ENCODE measurements at places on chromosomes 3 and 15.

DNA sequence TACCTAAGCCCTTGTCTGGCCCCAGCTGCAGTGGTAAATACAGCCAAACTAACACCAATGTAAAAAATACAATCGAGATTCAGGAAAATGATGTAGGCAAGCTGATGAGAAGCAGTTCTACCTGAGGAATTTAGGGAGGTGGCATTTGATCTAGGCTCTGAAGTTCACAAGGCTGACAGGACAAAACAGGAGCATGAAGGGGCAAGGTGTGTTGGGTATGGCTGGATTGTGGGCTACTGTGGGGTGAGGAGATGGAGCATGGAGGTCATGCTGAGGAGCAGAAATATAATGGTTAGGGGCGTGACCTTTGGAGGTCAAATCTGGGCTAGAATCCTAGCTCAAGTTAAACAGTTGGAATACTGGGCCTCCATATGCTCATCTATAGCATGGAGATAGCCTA, 6.5 kb downstream of the NDUFB4 start:
- DNase-seq: no peak

- no peak for DNase-seq
Measured at GRCh38 chr3:29919571-29919970, 638.7 kb downstream of the RBMS3 start.

DNA sequence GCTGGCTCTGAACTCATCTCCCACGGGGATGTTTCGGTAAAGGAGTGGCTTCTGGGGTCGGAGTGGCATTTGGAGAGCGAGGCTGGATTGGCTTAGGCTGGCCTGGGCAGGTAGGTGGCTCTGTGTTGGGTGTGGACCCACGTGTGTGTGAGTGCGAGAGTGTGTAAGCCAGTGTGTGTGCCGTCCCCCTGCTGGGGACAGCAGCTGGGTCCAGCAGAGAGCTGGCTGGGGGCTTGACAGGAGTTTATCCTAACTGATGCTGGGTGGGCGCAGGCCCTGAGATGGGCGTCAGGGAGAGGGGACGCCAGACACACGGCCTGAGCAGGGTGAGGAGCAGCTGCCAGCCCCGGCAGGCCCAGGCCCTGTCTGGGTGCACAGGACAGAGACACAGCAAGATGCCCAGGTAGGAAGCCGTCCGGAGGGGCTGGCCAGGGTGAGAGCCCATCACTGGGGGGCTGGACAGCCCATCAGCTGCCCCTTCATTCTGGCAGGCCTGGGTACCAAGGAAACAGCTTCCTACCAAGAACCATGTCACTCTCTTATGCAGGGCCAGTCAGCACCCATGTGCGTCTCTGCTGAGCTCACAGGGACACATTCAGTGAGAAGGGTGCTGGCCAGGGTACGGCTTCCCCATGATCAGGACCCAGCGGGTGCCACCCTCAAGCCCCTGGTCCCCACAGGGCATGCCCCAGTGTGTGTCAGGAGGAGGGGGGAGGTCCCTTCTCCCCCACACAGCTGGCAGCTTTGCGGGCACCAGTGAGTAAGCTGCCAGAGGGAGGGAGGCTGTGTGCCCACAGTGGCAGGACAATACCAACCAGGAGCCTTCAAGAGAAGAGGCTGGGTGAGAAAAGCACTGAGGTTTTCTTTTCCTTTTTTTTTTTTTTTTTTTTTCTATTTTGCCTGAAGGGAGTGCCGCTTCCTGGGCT, 1.1 kb downstream of the PAK6 start:
- no peak for DNase-seq

DNA sequence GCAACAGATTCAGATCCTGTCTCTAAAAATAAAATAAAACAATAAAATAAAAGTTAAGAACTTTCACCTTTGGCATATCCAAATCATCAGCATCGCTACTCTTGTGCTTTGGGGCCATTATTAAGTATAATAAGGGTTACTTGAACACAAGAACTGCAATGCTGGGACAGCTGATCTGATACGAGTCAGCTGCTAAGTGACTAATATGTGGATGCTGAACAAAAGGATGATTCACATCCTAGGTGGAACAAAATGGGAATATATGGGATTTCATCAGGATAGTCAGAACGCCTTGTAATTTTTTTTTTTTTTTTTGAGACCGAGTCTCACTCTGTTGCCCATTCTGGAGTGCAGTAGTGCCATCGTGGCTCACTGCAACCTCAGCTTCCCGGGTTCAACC, 29.7 kb downstream of the BUB1B start:
- no peak for DNase-seq

DNA sequence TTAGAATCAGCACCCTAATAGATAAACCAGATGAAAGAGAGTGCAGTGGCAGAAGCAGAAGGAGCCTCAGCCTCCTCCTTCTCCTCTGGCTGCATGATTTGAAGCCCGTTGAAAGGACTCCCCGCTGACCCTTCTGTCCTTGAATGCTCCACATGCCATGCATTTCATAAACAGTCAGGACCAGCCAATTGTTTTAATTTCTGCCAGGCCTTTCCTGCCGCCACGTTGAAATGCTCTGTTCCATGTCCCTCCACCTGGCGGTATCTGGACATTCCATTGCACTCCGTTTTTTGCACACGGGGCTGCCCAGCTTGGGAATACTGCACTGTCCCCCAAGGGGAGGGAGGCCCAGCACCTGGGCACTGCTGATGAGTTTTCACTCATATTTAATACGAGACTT, 35.2 kb upstream of the GLCE start:
- DNase-seq: no peak
